ENCODE measurements at places on chromosomes 13 and 19.

DNA sequence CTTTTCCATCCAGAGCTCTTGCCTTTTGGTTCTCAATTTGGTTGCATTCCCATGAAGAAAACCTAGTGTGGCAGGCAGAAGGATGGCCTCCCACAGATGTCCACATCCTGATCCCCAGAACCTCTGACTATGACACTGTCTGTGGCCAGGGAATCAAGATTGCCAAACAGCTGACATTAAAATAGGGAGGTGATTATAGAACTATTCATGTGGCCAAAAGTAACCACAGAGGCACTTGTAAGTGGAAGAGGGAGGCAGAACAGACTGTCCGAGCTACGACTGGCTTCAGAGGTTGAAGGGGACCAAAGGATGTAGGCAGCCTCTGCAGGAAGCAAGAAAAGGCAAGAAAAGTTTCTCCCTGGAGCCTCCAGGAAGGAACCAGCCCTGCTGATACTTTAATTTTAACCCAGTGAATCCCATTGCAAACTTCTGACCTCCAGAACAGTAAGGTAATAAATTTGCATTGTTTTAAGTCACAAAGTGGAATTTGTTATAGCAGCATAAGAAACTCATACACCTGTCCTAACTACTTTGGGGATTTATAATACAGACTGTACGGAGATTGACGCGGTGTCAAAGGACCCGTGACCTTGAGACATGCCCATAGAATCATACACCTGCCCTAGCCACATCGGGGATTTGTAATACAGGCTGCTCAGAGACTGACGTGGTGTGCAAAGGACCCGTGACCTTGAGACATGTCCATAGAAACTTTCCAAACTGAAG, 106.5 kb downstream of the ATP11A start:
- DNase-seq, result no peak

- no peak for DNase-seq
Measured at GRCh38 chr13:113489549-113490495, 689 bp downstream of the DCUN1D2 start.

DNA sequence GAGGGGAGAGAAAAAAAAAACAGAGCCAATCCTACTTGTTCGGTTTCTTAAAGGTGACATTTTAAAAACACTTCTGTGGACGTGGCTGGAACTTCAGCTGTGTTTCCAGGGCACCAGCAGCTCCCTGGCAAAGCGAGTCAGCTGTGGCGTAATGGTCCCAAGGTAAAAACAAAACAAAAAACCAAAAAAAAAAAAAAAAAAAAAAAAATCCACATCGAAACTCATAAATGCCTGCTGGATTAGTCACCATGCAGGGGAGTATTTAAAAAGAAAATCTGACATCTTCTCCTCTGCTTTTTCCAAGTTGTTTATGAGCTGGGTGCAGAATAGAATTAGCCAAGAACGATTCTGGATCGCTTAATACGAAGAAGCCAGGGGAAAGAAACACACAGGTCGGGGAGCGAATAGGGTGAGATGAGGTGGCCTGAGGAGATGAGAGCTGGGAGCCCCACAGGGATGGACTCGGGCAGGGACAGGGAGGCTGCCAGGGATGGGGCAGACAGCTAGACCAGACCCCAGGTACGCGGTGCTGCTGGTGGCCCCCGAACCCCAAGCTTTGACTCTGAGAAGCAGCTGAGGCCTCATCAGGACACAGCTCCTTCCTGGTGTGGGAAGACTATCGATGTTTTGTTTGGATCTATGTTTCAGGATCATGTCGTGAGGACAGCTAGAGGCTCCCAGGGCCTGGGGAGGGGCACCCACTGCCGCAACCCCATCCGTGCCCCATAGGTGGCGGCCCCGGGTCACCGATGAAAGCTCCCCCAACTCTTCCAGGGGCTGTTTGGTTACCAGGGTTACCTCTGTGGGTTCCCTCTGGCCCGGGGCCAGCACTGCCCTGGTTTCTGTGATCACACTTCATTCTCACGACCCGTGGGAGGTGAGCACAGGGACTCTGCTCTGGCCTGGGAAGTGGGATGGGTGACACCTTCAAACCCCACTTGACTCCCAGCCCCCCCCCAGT, 3.1 kb upstream of the CTXN1 start:
- DNase-seq, result no peak

DNA sequence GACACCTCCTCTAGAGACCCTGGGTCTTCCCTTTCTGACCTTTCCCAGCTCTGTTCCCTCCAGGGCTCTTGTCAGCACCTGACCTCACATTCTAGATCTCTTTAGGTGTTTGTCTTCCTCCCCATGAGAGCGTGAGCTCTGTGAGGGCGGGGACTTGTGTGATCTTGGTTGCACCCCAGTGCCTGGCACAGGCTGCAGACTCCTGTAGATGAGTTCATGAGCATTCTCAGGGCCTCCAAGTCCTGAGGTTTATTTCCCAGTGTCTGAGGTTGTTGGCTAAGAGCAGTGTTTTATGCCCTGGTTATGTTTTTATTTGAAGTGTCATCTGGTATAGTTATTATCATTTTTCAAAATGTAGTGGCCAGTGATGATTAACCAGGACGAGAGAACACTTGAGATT, 596 bp downstream of the CEACAM4 start:
- DNase-seq, result no peak

GRCh38 chr19:39858541-39858940, 12.4 kb upstream of the FBL start:
- no peak for DNase-seq

GRCh38 chr13:110661256-110661655, 44.7 kb downstream of the CARS2 start:
- DNase-seq, result no peak

DNA sequence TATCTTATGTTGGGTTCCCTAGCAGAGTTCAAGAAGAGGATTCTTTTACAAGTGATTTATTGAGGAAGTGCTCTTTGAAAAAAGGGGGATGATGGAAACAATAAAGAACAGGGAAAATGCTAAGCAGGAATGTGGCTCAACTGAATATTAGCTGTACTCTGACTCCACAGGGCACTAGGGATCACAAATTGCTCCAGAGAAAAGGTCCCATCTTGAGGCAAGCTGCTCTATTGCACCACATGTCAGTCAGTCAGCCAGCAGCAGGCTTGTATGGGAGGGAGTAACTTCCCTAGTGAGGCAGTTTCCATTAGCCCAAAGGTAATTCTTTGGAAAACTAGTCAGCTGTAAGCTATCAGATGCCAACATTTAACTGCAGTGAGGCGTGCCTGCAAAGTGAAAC, 73.3 kb upstream of the FNDC3A start:
- DNase-seq, result no peak

DNA sequence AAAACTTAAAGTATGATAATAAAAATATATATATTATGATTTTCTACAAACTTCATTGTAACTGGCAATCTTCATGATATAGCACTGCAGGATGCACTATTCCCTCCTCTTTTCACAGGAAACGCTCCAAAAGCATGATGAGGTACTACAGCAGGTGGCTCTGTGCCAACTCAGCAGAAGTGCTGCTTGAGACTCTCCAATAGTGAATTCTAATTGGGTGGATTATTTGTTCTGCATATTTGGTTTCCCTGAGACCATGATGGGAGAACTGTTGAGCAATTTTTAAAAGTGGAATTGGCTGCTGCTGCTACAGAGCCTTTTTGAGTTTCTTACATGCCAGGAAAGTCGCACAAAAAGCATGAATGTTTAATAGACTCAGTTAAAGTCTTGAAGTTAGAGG, 1782.4 kb upstream of the PCDH20 start:
- no peak for DNase-seq

DNA sequence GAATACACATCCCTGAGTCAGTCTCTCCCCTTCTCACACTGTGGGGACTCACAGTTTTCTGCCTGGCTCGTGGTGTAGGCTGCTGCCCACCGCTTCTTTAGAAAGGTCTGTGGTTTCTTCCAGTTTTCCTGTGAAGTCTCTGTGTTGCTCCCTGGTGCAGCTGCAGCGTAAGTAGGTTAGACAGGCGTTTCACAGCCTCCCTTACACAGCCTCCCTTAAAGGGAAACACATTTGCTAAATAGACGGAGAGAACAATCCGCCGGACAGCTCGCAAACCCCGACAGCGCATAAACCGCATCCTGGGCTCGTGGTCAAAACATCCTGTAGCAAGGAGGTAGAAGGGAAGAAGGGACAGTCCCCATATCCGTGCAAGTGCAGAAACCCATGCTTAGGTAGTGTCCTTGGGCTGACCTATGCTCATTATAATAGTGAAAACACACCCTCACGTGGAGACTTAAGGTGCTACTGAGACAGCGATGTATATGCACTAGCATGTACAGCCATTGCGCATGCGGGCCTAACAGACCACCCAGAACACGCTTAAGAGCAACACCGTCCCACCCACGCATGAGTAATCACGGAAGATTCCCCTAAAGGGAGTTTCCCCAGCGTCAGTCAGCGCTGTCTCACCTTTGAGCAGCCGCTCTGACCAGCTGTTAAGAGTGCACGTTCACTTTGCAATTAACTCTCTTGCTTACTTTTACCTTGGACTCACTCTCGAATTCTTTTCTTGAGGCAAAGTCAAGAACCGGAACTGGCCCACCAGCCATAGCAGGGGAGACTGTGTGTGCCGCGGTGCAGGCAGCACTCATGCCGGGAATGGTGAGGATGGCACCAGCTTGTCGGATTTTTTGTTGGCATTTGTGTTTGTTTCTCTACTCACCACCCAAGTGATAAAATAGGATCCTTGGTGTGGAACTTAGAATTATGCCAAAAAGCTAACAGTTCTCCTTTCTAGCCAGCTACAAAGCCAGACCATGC, 16.6 kb downstream of the SIGLEC8 start:
- DNase-seq, result no peak

- DNase-seq, result no peak
Measured at GRCh38 chr13:29465741-29466293, 129.7 kb downstream of the SLC7A1 start.

GRCh38 chr13:67134417-67135129, 95.6 kb downstream of the PCDH9 start:
- DNase-seq, result no peak

DNA sequence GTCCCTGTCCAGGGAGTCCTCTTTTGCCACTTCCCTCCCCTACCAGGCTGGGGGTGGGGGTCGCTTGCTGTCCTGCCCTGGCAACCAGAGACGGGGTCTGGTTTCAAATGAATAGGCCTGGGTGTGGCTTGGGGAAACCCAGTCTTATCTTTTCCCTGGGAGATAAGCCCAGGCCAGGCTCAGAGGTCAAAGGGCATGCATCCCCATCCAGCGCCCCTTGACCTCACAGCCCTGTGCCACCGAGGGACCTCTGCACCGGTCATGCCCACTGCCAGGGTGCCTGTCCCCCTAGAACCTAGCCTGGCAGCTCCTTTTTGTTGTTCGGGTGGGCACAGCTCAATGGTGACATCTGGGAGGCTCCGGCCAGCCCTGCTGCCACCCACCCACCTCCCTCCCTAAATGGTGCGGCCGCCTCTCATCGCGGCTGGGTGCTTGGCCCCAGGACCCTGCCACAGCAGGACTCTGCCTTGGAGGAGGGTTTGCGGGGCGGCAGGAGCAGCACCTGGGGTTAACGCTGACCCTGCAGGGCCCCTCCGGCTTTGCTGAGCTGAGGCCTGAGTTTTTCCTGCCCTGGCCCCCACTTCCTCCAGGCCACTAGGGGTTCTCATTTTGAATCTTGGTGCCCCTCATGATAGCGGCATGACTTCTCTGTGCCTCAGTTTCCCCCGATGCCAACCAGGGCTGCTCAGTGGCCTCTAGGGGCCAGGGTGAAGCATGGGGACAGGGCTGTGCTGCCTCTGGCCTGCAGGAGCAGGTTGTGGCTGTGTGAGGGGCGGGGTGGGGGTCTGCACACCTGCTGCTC, 2.9 kb upstream of the CERS1 start:
- no peak for DNase-seq

DNA sequence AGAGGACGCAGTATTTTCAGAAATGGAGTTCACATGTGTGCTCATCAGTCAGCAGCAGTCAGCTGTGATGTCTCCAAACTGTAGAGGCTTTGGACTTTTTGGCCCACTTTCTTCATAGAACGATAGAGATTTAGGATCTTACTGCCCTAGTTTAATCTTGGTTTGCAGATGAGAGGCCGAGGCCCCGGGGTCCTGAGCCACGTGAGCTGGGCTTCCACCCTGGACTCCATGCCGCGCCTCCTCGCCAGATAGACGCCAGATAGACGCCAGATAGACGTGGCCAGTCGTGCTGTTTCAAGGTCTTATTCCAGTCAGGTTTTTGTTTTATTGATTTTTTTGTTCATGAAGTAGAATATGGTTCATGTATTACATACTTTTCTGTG, 11.7 kb upstream of the MCF2L start:
- DNase-seq, result no peak

GRCh38 chr13:45500492-45501174, 35.9 kb downstream of the COG3 start:
- no peak for DNase-seq

DNA sequence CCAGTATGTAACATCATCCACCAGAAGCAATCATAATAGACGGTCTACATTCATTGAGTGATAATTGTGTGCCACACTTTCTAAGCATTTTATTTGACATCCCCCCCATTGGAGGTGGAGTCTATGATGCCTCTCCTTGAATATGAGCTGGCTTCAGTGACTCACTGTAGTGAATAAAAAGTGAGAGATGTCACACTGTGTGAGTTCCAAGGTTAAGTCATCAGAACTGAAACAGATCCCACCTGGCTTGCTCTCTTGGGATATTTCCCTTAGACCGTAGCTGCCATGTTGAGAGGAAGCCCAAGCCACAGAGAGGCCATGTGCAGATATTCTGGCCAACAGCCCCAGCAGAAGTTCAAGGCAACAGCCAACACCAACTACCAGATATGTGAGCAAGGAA, 12.6 kb downstream of the RTBDN start:
- no peak for DNase-seq

- DNase-seq, result no peak
Measured at GRCh38 chr13:65595916-65596315, 1634.2 kb downstream of the PCDH9 start.
